A549 (cell line): ENCODE measurements at places on chromosomes 13 and 19.

- DNase-seq = peak; percentile 77
Observed at GRCh38 chr19:41192574-41193429, at the start of gene CYP2S1. Gene CYP2S1 (plus strand): TSS chr19:41193219. CDS start chr19:41193265, 46 bp downstream.

- DNase-seq = no peak
Observed at GRCh38 chr13:53631511-53631910, 602.9 kb downstream of the OLFM4 start.

GRCh38 chr19:35752746-35753350, 4.0 kb downstream of the HSPB6 start:
- no peak for DNase-seq

DNA sequence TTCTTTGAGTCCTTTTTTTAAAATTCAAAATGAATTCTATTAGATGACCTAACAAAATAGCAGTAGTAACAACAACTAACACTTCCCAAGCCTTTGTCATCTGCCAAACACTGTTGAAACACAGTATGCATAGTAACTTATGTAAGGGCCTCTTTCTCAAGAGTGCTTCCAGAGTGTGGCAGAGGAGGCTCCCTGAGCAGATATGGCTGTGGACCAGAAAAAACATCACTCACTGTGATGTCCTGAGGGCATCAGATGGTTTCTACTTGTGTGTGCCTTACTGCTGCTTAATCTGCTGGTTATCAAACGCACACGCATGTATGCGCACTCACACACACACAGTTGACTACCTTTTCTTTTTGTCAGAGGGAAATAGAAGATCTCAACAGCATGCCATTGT, 110.8 kb downstream of the DLEU7 start:
- no peak for DNase-seq

GRCh38 chr19:532561-533363, 1.2 kb downstream of the CDC34 start:
- DNase-seq = peak; percentile 38

DNA sequence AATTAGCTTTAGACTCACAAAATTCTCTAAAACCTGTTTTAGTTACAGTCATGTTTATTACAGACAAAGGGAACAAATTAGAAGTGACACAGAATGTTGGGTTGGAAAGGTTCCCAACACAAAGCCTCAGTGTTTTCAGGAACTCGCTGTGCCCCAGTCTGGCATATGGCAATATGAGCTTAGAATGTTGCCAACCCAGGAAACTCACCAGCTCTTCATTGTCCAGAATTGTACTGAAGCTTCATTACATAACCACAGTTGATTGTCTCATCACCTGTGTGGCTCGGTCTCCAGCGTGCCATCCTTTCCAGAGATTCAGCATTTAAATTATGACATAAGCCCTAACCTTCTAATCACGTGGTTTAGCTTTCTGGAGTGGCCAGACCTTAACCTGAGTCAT, 19.1 kb downstream of the ZNF264 start:
- DNase-seq = no peak
